ENCODE measurements at places on chromosomes 1 and 21.

- DNase-seq, result no peak
Observed at GRCh38 chr1:218546314-218546713, 201.2 kb downstream of the TGFB2 start.

DNA sequence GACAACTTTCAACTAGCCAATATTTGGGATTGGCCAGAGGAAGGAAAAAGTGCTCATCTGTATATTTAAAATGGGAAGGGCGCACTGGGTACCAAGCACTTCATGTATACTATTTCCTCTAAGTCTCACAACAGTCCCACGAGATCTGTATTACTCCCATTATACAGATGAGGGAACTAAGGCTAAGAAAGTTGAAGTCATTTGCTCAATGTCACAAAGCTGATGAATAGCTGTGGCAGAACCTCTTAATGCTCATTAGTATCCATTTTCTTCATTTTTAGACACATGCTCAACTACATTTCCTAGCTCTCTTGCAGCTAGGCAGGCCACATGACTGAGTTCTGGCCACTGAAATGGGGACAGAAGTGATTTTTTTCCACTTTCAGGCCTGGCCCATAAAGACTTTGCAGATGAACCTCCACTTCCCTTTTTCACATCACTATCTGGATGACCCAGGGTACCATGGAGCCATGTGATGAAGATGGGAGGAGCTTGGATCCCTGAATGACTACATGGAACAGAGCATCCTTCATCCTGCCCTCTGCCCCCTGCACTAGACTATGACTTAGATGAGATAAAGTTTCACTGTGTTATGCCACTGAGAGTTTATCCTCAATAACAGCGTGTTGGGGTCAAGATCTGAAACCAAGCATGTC lies 31.8 kb downstream of the ATF3 start:
- no peak for DNase-seq

DNA sequence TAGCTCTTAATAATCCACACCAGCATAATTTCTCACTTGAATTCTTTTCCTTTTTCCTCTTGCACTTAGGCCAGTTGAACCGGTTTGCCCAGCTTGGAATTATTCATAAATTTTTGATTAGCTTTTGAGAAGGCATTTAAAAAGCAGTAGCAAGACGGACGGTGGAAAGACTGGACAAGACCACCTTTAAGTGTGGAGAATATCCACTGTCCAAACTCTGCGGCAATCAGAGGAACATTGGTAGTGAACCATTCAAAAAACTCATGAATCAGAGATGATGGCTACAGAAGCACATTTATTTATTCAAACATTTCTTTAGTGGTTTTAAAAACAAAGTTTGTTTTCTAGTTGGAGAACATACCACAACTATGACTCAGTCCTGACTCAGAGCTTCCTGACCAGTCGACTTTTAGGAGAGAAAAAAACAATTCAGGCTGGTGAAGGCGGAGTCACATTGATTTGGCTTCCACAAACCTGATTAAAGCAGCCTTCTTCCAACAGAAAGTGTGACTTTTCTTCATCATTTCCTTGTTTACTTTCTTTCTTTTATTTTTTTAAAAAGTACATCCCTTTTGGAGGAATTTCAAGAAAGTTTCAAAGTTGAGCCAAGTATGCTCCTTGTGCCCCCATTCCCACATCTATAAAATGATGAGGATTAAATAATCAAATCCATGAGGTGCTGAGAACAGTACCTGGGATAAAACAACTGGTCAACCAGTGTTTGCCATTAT lies 128.8 kb downstream of the ADSS2 start:
- peak; percentile 3 for DNase-seq

DNA sequence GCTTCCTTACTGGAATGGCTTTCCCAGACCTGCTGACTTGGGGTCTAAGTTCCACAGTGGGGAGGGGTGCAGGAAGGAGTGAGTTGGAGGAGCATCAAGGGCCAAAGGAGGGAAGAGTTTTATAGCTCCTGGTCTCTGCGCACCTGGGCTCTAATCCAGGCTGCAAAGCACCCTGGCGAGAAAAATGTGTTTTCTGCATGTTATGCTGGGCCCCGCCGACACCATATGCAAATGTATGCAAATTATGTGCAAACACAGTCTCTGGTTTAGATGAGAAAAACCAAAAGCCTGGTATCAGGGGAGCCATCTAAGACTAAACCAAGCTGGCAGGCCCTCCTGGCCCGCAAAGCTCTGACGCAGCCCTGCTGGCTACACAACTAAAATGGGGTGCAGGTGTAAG lies 95.0 kb downstream of the VWA5B1 start:
- no peak for DNase-seq

- DNase-seq, result no peak
Observed at GRCh38 chr1:174040387-174040786, 18.2 kb upstream of the RC3H1 start.

- DNase-seq, result no peak
Observed at GRCh38 chr1:232456714-232457113, 173.2 kb downstream of the SIPA1L2 start.

DNA sequence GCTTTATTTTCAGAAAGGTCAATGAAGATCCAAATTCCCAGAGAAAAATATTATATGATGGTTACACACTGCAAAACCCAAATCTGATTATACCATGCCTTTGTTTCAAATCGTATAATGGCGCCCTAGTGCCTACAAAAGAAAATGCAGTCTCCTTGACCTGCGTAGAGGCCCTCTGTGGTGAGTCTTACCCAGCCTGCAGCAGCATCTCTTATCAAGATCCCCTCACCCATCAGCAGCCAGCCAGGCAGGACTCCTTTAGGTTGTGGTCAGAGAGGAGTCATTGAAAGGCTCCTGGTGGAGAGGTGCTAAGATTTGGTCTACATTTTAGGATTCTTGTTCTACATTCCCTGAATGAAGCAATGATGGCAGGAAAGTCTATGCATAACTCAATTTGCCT lies 23.7 kb upstream of the DAB1 start:
- no peak for DNase-seq

DNA sequence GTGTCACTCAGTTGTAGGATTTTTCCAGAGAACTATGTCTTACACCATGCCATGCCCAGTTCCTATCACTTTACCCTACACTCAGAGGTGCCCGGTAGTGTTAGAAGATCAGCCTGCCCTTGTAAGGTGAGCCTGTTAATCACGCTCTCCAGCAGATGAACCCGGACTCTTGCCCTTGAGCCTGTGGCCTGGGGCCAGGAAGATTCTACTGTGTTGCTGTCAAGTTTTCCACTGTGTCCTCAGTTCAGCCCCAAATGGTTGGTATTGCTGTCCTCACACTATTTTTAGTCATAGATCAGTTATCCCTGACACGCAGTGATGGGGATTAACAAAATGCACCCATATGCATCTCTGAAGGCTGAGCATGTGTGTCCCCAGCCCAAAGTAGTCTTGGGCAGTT lies 105.0 kb upstream of the SPAG17 start:
- no peak for DNase-seq

GRCh38 chr1:186923486-186923885 lies 94.7 kb downstream of the PLA2G4A start:
- DNase-seq, result no peak

GRCh38 chr1:117059334-117059677 lies 820 bp upstream of the TTF2 start:
- DNase-seq, result peak; percentile 73

DNA sequence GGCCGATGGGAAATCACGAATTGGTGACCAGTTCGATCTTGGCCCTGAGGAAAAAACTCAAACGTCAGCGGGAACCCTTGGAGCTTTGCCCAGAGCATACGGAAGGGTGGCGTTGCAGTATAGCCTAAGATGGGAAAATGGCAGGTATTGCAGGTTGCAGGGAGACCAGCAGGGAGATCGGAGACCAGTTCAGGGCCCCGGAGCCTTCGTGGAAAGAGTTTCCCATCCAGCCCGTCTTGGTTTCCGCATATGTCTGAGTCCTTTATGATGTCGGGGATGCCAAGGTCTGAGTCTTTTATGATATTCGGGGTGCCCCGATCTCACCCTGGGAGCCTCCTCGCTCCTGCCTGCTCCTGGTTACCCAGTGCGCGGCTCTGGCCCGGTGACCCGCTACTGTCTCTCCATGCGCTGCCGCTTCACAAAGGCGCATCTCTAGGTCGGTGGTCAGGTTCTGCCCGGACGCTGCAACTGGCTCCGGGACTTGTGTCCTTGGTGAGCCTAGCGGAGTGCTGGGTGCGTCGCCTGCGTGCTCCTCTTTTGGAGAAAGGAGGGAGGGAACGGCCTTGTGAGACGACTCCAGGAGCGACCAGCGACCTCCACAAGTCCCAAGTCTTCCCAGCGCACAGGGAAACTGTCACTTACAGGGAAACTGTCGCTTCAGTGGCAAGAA lies 94.2 kb downstream of the PRKAB2 start:
- DNase-seq, result no peak

DNA sequence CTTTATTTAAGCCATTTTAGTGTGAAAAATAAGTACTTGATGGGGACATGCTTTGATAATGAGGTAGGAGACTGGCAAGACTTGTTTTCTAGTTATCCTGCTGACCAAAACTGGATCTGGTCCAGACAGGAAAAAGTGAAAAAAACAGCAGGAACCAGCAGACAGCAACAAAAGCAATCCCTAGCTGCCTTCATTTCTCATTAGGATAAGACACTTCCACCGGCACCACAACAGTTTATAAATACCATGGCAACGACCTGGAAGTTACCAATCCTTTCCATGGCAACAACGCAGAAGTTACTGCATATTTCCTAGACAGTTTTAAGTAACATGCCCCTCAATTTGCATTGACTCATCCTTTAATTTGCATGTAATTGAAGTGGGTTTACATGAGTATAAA lies 993.8 kb upstream of the NCAM2 start:
- DNase-seq, result peak; percentile 68

GRCh38 chr21:36792505-36792967 lies 93.6 kb downstream of the SIM2 start:
- DNase-seq, result no peak

DNA sequence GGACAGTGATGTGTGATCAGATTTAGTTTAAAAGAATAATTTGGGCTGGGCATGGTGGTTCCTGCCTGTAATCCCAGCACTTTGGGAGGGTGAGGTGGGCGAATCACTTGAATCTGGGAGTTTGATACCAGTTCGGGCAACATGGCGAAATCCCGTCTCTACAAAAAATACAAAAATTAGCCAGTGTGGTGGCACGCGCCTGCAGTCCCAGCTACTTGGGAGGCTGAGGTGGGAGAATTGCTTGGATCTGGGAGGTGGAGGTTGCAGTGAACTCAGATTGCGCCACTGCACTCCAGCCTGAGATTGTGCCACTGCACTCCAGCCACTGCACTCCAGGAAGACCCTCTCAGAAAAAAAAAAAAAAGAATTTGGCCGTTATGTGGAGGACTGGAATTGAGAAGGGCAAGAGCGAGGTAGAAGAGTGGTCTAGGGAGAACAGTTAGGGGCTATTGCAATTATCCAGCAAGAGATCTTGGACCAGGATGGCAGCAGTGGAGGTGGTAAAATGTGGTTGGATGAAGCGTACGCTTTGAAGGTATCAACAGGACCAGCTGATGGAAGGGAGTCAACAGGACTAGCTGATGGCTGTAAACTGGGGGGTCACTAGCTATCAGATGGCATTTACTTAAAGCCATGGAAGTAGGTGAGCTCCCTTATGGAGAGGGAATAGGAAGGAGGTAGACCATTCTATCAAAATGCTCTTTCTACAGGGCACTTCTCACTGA lies 9.6 kb downstream of the BTBD19 start:
- no peak for DNase-seq

GRCh38 chr21:45451771-45452182 lies 46.8 kb downstream of the COL18A1 start:
- DNase-seq, result no peak

DNA sequence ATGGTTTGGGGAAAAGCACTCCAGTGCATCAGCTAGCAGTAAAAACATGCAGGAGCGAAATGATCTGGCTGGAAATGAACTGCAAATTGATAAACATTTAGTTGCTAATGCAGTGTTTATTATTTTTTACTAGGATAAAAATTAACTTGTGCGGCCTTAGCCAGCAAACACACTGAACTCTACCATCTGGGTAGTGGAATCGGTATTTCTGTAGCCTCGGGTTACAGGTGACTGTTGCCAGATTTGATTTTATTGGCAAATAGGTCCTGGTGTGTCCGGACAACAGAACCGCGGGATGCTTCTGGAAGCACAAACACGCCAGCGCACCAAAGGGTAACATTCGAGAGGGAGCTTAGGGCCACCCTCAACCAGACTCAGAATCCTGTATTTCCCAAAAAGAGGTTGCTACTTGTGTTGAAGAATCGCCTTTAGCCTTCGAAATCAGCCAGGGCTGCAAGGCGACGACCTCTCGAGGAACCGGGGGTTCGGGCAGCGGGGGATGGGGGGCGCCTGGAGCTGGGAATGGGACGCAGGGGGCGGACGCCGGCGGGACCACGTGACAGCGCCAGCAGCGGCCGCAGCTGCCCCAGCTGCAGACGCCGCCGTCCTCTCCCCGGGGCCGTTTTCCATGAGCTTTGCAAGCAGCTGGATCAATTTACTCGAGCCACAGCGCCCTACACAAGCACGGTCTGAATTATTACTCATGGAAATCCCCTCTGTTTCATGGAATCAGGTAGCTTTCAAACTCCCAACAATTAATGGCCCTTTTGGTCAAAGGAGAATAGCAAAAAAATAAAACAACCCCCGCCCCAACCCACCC lies 158.8 kb downstream of the TOMM20 start:
- peak; percentile 66 for DNase-seq

GRCh38 chr1:77047978-77048614 lies 171.1 kb downstream of the PIGK start:
- no peak for DNase-seq

DNA sequence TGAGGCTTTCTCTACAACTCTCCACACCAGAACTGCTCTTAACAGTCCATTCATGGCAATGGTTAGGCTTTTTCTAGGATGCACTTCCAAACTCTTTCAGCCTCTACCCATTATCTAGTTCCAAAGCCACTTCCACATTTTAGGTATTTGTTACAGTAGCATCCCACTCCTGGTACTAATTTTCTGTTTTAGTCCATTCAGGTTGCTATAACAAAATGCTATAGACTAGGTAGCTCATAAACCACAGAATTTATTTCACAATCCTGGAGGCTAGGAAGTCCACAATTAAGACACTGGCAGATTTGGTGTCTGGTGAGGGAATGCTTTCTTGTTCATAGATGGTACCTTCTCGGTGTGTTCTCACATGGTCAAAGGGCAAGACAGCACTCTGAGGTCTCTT lies 17.3 kb upstream of the EPS8L3 start:
- DNase-seq, result no peak

DNA sequence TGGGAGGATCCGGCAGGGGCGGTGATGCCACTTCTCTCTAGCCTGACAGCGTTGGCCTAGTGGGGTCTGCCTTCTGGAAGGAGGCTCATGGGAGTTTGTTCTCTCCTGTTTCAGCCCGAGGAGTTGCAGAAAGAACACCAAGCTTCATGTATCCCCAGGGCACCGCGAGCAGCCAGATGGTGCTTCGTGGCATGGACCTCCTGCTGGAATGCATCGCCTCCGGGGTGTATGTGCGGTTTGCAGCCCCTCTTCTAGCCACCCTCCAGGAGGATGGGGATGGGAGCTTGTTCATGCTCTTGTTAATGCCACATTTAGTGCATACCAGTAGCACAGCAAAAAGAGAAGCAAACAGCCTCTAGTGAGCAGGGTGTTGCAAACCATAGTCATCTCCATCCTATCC lies 74.9 kb upstream of the CNTN2 start:
- DNase-seq, result no peak

GRCh38 chr1:156677616-156678596 lies 699 bp upstream of the NES start:
- DNase-seq, result peak; percentile 61
